Cerebellum (tissue), 4 donors: ENCODE measurements at places on chromosomes 11 and 22.

GRCh38 chr11:110710628-110711381, 1.4 kb downstream of the ARHGAP20 start:
- DNase-seq = peak; percentile 44

DNA sequence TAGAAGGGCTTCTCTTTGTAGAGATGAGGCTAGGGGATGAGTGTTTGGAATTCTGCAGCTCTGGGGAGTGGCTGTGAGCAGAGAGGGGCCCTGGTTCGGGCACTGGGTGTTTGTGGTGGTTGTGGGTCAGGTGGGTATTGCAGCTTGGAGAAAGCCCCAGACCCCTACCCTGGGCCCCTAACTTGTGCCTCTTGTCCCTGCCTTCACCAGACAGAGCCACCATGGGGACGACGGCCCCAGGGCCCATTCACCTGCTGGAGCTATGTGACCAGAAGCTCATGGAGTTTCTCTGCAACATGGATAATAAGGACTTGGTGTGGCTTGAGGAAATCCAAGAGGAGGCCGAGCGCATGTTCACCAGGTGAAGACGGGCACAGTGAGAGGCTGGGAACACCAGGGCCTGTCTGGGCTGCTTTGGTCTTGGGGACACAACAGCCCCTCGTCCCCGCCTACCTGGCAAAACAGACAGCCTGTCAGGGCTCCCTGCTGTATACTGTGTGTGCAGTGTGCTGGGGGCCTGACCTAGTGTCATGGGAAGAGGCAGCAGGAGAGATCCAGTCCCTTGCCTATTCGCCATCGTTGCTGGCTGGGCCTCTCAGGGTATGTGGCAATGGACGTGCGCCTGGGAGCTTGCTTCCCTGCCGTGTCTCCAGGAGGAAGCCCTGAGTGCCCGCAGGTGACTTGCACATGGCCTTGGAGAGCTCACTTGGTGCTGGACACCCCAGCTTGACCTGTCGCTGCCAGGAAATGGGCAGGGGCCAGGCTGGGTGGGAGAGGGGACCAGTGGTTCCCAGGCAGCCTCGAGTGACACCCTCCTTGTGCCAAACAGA, 4.3 kb downstream of the INCENP start:
- no peak for DNase-seq

- DNase-seq = no peak
Observed at GRCh38 chr11:85752890-85753581, 57.9 kb downstream of the SYTL2 start.

DNA sequence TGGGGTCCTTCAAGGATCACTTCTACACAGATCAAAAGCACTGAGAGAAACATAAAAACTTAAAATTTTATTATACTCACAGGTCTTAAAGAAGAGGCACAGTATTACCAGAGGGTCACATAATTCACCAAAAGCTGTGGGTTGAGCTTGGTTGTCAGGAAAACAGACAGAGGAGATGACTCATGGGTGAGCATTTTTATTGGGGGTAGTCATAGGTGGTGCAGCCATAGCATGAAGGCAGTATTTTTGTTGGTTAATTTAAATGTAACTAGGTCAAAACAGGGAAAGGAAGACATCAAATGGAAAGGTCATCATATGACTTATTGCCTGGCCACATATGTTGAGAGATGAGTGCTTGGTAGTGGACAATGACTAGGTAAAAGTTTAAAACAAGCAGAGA, 24.2 kb downstream of the OR5B17 start:
- no peak for DNase-seq

GRCh38 chr11:104956528-104956927, 11.8 kb downstream of the CASP4 start:
- no peak for DNase-seq

DNA sequence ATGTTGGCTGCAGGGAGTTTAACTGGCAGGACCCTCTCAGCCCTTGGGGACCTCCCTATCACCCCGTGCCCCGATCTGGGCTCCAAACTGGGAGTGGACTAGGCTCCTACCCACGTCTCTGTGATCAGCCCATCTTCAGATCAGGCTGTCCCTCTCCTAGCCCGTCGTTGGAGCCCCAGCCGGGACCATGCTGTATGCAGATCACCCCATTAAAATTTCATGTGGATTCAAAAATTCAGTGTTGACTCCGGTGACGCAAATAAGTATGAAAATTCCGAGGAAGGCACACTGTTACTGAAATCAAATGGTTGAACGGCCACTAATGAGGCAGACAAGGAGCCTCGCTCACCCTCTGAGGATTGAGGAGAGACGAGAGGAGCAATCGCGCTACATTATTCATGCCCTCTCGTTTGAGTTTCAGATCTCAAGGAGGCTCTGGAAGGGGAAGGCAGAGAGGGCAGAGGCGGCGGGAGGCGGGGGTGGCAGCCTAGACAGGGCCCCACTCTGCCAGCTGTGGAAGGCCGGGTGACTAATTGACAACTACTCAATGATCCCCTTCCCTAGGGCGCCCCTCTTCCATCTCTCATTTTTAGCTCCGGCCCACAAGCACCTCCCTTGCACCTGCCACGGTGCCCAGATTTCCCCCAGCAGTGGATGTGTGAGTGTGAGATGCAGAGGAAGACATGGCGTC, 255.4 kb downstream of the MIAT start:
- no peak for DNase-seq

- peak; percentile 64 for DNase-seq
Observed at GRCh38 chr22:37198258-37199102, 10.4 kb upstream of the C1QTNF6 start.

- DNase-seq = no peak
Observed at GRCh38 chr11:556662-557256, 3.8 kb downstream of the LMNTD2 start.

DNA sequence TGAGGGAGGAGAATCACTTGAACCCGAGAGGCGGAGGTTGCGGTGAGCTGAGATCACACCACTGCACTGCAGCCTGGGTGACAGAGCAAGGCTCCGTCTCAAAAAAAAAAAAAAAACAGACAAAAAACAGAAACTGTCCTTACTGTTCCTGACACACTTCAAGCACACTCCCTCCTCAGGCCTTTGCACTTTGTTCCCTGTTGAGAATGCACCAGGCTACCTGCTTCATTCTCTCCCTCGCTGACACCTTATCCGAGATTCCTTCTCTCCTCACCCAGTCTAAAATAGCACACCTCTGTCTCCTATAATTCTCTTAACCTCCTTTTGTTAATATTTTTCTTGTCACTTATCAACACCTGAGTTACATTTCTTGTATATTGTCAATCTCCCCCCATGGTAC, 32.3 kb upstream of the TECTA start:
- DNase-seq = no peak

- no peak for DNase-seq
Observed at GRCh38 chr11:93236741-93237675, 39.2 kb upstream of the SLC36A4 start.

DNA sequence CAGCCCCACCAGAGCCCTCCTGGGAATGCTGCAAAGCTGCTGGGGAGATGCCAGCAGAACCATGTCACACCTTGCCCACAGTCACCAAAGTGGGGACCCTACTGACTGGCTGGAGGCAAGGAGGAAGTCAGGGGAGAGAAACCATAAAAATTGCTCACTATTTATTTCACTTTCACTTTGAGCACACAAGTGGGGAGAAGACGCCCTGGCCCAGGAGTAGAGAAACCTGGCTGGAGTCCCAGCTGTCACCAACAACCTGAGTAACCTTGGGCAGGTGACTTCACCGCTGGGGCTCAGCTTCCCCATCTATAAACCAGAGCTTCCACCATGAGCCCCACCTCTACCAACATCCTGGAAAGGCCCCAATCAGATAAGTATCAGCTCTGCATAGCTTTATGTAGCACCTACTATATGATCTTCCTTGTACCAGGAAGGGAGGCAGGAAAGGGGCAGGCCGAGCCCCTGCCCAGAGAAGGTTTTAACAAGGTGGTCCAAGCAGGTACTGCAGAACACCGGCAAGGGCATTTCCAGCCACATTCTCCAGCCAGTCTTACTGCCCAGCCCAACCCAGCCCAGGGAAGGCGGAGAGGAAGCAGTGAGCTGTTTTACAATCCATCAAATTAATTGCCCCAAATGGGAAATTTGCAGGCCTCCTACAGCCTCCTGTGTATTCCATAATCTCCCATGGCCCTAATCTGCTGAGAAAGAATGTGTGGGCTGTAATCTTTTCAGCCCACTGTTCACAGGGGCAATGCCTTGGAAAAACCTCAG, 27.6 kb downstream of the PLEKHA7 start:
- no peak for DNase-seq

DNA sequence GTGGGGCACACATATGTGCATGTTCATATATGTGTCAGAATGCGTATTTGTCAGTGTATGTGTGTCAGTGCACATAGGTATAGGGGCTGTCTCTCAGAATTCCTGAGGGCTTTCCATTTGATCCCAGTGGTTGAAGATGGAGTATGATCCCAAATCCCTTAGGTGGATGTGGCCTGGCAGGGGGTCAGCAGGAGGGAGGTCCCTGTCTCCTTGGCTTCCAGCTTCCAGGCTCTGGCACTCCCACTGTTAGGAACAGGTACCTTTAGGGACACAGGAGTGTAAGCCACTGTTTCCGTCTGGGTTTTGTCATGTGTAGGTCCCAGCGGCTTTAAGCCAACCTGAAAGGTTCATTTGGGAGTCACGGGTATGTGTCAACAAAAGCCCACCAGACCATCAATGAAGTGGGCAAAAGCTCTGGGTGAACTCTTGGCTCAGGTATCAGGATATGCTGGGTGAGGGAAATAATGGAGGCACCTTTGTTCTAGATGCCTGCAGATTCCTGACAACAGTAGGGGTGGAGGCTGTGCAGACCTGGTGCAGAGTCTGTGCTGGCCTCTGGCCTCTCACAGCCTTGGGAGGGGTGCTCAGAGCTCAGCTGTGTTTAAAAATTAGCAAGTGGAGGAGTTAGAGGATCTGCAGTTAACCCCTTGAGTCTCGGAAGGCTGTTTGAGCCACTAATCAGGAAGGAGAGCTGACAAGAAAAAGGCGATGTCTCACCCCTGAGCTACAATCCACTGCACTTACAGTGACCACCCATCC, 9.0 kb downstream of the KCNQ1OT1 start:
- no peak for DNase-seq

DNA sequence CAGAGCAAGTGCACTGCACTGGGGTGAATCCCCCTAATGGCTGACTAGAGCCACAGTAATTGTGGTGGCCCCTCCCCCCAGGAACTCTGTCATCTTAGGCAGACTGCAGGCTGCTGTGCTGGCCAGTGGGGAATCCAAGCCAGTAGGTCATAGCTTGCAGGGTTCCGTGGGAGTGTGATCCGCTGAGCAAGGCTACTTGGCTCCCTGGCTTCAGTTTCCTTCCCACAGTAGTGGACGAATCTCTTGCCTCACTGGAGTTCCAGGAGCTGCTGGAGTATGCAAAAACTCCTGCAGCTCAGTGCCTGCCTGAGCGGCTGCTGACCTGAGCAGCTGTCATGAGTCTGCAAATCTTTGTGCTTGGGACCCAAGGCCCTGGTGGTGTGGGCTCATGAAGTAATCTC, 13.2 kb downstream of the OOSP3 start:
- no peak for DNase-seq
